IMR-90 (cell line): ENCODE measurements at places on chromosomes 7 and 10. TPM values are rescaled to one million over a fixed set of nuclear protein-coding genes. Genes with fewer than 3 reads are reported as not detected.

The ADRB1 gene
- polyA plus RNA-seq: not detected in 2 replicates

The C10orf62 gene
- not detected in 2 replicates for polyA plus RNA-seq

The PAX2 gene
- not detected in 2 replicates for polyA plus RNA-seq

- no peak for DNase-seq
- H3K4me3 ChIP-seq: peak overlapping the region; percentile 61
- no peaks in the 10 kb centered on the region for H3K36me3 ChIP-seq
Observed at GRCh38 chr7:128136215-128136597, 104.9 kb upstream of the LEP start.

DNA sequence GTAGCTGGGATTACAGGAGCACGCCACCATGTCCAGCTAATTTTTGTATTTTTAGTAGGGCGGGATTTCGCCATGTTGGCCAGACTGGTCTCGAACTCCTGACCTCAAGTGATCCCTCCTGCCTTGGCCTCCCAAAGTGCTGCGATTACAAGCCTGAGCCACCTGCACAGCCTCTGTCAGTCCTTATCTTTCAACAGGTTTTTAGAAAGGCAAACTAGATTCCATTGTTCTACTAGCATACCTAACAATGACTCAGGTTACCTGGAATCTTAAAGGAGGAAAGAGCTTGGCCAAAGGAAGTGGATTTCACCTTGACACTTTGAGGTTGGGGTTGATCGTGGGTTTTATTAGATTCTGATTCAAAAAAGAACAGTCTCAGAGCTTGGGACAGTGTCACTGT is 3.2 kb downstream of the ABCC2 start:
- no peak overlapping the region for H3K4me3 ChIP-seq
- no peaks in the 10 kb centered on the region for H3K27me3 ChIP-seq
- no peak for DNase-seq
- no peaks in the 10 kb centered on the region for H3K36me3 ChIP-seq
- peaks cover 18% of the 10 kb centered on the region for H3K4me1 ChIP-seq

- DNase-seq: peak; percentile 47
- no peak overlapping the region for H3K4me3 ChIP-seq
- H3K27ac ChIP-seq: no peak overlapping the region
- H3K36me3 ChIP-seq: no peaks in the 10 kb centered on the region
- H3K4me1 ChIP-seq: no peaks in the 10 kb centered on the region; the same call in 1 of the 2 replicates
Observed at GRCh38 chr7:112449353-112449752, 907 bp upstream of the IFRD1 start.

- H3K27me3 ChIP-seq: no peaks in the 10 kb centered on the region
- DNase-seq: peak; percentile 75
- H3K36me3 ChIP-seq: peaks cover 68% of the 10 kb centered on the region
- H3K4me1 ChIP-seq: no peaks in the 10 kb centered on the region
- H3K4me3 ChIP-seq: no peak overlapping the region
Observed at GRCh38 chr7:151123822-151124464, 37.7 kb downstream of the AGAP3 start.

GRCh38 chr10:68302871-68303270 is 29.0 kb upstream of the HNRNPH3 start:
- no peak overlapping the region for H3K27ac ChIP-seq
- H3K4me3 ChIP-seq: no peak overlapping the region
- no peak for DNase-seq
- no peaks in the 10 kb centered on the region for H3K4me1 ChIP-seq
- H3K36me3 ChIP-seq: no peaks in the 10 kb centered on the region

- no peaks in the 10 kb centered on the region for H3K27me3 ChIP-seq
- peaks cover 21% of the 10 kb centered on the region; the same call in 1 of the 2 replicates for H3K36me3 ChIP-seq
- no peak overlapping the region for H3K4me3 ChIP-seq
- peaks cover 17% of the 10 kb centered on the region for H3K4me1 ChIP-seq
- DNase-seq: no peak
- no peak overlapping the region for H3K27ac ChIP-seq
Observed at GRCh38 chr10:102397222-102398171, 2.0 kb downstream of the NFKB2 start.

DNA sequence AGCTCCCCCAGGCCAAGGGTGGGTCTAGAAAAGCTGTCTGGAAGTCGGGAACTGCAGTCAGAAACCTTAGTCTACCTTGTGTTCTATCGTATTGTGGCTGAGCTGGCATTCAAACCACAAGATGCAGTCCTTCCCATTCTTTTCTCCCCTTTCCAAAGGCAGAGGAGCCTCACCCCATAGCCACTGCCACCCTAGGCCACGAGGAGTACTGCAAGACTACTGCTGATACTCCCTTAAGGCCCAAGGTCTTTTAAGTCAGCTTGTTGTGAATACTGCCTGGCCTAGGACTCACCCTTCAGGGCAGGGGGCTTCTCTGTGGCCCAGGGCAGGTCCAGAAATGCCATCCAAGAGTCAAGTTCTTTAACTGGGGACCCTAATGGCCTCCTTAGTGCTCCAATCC is 214.5 kb upstream of the CNTNAP2 start:
- H3K27me3 ChIP-seq: no peaks in the 10 kb centered on the region
- no peak for DNase-seq
- no peak overlapping the region for H3K27ac ChIP-seq
- H3K4me1 ChIP-seq: no peaks in the 10 kb centered on the region

DNA sequence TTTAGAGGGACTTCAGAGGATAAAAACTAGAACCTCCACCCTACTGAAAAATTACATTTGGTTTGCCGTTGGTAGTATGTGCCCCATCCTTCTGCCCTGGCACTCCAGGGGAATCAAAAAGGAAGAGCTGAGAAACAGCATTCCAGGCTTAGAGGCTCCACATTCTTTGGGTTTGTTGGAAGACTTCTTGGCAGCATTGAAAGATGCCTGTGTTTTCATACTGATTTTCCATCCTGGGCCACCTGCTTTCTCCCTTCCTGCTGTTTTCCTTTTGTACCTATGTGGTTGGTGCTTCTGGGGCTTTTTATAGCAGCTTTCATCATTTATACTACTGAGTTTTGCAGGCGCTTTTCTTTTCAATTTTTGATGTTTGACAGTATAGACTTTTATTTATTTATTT is 61.7 kb downstream of the AUTS2 start:
- H3K4me3 ChIP-seq: no peak overlapping the region
- H3K27ac ChIP-seq: no peak overlapping the region
- no peaks in the 10 kb centered on the region for H3K27me3 ChIP-seq
- no peak for DNase-seq
- H3K4me1 ChIP-seq: no peaks in the 10 kb centered on the region
